ENCODE measurements at places on chromosomes 1 and 21.

DNA sequence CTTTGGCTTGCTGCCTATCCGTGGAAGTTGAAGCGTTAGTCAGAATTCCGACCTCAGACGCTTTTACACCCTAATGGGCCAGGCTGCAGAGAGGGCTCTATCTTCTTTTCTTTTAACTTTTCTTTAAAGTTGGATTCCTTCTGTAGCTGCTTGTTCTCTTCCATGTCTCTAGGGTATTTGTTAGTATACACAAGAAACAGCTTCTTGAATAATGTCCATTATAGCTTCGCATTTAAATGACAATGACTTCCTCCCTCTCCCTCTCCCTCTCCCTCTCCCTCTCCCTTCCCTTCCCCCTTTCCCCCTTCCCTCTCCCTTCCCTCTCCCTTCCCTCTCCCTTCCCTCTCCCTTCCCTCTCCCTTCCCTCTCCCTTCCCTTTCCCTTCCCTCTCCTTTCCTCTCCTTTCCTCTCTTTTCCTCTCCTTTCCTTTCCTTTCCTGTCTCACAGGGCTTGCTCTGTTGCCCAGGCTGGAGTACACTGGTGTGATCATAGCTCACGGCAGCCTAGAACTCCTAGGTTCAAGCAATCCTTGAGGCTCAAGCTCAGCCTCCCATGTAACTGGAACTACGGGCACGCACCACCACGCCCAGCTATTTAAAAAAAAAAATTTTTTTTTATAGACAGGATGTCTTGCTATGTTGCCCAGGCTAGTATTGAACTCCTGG, 33.0 kb downstream of the RIPPLY3 start:
- DNase-seq = no peak

- no peak for DNase-seq
Measured at GRCh38 chr1:157819215-157819614, 705 bp downstream of the FCRL1 start.

DNA sequence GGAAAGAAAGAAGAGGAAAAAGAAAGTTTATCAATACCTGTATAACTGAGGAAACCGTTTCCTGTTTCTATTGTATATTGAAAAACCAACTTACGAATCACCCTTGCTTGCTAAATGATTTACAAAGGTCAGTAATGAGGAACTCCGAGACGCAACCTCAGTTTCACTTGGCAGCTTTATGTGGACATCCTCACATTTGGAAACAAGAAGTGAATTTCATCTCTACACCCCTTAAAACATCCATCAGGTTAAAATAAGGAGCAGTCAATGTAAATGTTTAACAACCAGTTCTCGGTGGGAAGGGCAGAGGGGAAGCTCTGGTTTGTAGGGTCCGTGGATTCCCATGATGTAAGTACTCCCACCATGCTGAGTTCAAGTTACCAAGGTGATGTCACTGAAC, 481.7 kb upstream of the RUNX1 start:
- DNase-seq = no peak

- DNase-seq = no peak
Measured at GRCh38 chr1:162252214-162252613, 124.4 kb downstream of the SPATA46 start.

DNA sequence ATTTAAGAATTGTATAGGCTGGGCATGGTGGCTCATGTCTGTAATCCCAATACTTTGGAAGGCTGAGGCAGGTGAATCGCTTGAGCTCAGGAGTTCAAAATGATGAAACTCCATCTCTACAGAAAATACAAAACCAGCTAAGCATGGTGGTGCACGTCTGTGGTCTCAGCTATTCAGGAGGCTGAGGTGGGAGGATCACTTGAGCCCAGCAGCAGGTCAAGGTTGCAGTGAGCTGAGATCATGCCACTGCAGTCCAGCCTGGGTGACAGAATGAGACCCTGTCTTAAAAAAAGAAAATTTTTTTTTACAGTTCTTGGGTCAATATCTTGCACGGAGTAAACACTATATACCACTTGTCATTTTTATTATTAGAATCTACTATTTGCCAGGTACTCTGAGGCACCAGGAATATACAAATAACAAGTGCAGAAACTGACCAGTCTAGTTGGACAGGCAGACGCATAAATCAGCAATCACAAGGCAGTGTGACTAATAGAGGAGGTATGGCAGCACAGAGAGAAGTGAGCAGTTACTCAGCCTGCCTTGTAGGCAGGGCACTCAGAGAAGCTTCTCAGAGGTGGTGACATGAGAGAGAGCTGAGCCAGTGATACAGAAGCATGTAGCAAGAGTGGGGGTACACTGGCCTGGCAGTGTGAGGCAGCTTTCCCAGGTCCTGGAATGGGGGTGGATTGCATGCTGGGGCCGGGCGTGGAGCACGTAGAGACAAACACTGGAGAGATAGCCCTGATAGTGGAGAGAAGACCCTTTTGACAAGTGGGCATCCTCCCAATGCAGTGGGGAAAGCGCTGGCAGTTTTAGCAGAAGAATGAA, 8.0 kb downstream of the PHLDA3 start:
- DNase-seq = no peak

- DNase-seq = no peak
Measured at GRCh38 chr1:156258859-156259258, 11.0 kb upstream of the PAQR6 start.

DNA sequence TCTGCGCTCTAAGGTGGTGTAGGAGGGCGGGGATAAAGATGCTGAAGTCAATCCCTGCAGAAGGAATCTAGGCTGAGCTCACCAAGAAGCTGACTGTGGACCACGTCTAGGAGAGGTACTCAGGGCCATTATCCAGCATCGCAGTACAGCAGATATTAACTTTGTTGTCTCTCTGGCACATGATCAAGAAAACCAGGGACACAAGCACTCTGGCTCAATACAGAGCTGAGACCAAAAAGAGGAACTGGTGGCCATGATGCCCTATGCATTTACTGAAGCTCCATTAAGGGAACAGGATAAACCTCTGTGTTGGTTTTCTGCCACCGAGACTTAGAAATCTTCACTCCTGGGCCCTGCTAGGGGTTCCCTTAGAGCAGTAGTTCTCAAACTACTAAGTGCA, 38.0 kb upstream of the ANGPTL7 start:
- DNase-seq = no peak

DNA sequence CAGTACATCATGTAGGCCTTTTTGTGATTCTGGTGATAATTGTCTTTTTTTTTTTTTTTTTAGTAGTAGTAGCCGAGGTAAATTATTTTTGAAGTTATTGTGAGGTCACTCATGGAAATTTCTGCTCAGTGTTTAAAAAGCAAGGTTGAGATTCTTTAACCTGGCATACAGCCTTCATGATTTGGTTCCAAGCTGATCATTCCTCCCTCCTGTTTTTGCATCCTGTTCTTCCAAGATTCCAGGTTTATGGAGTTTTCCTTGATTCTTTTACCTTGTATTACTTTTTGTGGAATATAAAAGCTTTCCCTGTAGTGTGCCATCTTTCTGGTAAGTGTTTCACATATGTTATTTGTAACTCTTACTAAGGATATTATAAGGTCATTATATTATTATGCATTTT, 9.1 kb downstream of the ZFYVE9 start:
- no peak for DNase-seq

- no peak for DNase-seq
Measured at GRCh38 chr1:163528710-163529348, 207.1 kb downstream of the NUF2 start.

DNA sequence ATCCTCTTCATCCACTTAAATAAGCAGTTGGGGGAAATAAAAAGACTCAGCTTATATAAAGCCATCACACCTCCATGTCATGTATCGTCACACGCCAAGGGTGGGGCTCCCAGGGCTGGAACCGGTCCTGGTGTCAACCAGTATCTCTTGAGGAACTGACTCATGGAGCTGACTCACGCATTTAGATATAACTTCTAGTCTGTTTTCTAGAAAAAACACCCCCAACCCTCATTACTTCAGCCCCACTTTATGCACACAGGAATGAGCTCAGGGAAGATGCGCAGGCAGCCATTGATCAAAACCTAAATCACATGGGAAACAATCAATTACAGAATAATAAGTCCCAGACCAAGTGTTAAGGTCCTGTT, 6.9 kb upstream of the IL22RA1 start:
- DNase-seq = no peak

- DNase-seq = no peak
Measured at GRCh38 chr1:162178432-162178831, 108.9 kb downstream of the NOS1AP start.
